ENCODE measurements at places on chromosomes 2 and 18.
A peak's percentile ranks its signal among the peaks of the same experiment; 100 is the strongest.

GRCh38 chr2:189164746-189165145 lies 14.8 kb downstream of the COL5A2 start:
- DNase-seq: no peak

DNA sequence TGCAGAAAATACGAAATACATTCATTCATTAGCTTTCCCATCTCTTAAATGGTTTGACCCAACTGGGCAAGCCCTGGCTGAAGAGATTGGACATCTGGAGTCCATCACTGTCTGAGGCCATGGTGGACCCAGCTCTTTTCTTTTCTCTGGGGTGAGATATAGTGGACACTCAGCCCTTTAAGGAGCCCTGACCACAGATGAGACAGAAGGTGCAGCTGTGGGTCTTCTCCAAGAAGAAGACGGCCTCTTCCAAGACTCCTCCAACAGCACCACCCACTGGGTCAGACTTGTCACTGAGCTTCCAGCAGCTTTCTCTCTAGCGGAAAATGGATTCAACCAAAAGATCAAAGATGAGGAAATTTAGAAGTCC lies 27.2 kb downstream of the TWIST2 start:
- DNase-seq: no peak

- no peak for DNase-seq
Observed at GRCh38 chr2:58976375-58977071, 735.4 kb upstream of the FANCL start.

DNA sequence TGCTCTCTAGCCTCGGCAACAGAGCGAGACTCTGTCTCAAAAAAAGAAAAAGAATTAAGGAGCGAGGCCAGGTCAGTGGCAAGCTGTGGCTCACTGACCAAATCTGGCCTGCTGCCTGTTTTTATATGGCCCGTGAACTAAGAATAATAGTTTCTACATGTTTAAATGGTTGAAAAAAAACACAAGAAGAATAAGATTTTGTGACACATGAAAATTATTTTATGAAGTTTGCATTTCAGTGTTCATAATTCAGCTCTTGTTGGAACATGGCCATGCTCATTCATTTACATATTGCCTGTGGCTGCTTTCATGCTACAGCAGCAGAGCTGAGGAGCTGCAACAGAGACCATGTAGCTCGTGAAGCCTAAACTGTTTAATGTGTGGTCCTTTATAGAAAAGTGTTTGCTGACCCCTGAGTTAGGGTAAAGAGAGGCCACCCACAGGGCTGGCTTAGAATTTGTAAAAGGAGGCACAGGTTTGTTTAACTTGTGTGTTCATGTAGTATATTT lies 59.5 kb downstream of the MFSD6 start:
- peak; percentile 3 for DNase-seq

GRCh38 chr2:52933878-52934277 lies 833.7 kb upstream of the CHAC2 start:
- no peak for DNase-seq

- peak; percentile 15 for DNase-seq
Observed at GRCh38 chr2:73877071-73877802, 15.6 kb upstream of the ACTG2 start.

GRCh38 chr2:101063352-101064124 lies 61.4 kb downstream of the RPL31 start:
- DNase-seq: no peak

DNA sequence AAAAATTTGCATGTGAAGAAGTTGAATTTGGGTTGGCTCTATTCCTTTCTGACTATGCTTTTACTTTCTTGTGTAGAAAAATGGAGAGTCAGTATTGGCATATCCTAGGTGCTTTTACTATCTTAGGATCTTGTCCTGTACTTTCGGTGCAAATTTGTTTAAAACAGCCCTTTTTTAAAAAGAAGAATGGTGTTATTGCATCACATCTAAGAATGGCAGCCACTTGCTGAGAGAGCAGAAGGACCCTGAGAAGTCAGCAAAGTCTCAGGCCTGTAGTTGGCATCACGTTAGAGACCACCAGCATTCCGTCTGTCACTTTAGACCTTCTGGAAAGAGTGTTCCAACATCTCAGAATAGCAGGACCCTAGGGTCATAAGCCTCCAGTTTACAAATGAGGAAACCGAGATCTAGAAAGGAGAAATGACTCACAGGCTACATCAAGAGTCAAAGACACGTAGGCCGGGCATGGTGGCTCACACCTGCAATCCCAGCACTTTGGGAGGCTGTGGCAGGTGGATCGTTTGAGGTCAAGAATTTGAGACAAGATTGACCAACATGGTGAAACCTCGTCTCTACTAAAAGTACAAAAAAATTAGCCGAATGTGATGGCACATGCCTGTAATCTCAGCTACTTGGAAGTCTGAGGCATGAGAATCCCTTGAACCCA lies 42.5 kb downstream of the SPATS2L start:
- no peak for DNase-seq
